ENCODE measurements at places on chromosomes 2 and 18. TPM values are rescaled to one million over a fixed set of nuclear protein-coding genes. Genes with fewer than 3 reads are reported as not detected.

DNA sequence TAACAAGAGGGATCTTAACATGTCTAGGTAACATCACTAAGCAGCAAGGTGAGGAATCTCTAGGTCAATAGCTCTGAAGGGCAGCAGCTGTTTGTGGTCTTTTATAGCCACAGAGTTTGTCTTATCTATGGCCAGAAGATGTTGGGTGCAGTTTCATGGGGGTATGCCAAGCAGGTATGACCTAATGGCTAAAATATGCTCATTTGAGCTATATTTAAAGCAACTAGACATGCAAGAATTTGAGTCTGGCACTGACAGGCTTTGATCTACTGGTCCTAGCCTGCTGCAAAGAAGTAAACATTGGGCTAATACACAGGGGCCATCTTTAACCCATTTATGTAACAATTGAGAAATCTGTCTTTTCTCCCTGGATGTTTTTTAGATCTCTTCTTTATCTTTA lies 13.9 kb upstream of the UGP2 start:
- no peak for DNase-seq

DNA sequence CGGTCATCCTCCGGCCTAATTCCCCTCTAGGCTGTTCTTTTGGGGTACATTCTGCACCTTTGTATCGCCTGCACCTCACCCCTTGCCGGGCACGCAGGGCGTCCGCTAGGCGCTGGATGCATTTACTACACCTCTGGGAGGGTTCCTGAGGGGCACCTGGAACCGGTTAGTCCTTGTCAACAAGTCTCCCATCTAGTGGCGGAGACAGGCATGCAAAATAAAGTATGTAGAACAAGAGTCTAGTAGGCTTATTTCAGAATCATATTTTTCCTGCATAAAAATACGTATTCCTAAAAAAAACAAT lies 705 bp upstream of the TEX261 start:
- peak; percentile 71 for DNase-seq

The EMILIN2 gene
- total RNA-seq: 19.4 TPM

DNA sequence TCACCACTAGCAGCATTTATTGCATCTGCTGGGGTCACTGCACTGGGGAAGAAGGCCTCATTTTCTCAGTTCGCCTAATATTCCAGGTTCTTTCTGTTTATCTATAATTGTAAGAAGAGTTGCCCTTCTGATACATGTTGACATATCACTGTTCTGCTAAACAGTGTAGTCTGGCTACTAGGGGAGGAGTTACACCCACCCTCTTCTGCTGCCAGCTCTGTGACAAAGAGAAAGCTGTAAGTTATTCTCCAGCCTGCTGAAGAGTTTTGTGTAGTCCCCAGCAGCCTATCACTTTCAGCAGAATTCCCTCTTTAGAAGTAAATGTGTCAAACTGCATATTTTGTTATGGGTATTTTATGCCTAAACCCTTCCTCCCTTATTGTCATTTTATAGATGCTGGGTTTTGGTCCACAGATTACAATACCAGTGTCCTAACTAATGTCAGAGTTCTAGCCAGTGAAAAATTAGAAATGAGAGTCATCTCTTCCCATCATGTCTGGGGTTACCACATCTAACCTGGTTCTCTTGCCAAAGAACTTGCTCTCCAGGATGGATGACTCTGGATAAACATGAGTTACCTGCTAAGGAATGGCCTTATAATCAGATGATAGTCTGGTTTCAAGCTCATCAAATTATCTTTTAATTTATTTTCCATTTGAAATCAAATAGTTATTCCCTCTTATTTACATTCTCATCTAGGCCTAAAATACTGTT lies 5.6 kb upstream of the MBOAT2 start:
- DNase-seq: no peak

The RPRM gene
- total RNA-seq: 0.23 TPM

DNA sequence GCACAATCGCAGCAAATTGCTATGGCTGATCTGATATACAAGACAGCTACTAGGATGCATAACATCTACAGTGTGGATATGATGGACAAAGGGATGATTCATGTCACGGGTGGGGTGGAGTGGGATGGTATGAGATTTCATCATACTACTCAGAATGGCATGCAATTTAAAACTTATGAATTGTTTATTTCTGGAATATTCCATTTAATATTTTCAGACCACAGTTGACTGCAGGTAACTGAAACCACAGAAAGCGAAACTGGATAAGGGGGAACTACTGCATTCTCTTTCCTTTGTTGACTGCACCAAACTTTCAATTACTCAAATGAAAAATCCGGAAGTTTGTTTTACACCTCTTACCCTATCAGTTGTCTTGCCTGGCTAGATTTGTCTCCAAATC lies 94.4 kb upstream of the NEUROD1 start:
- DNase-seq: no peak

DNA sequence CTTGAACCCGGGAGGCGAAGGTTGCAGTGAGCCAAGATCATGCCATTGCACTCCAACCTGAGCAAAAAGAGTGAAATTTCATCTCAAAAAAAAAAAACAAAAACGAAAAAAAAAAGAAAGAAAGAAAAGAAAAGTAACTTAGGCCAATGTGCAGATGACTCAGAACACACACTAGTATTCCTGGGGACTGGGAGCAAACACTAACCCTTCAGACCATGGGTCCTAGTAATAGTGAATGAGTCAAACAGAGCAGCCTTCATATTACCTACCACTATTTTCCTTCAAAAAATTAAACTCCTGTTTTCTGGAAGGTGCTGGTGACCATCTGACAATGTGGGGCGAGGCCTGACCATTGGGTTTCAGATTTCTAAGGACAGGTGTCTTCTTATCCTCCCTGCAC lies 253.4 kb downstream of the PIEZO2 start:
- DNase-seq: no peak

The KIAA2012 gene
- not detected for total RNA-seq

- DNase-seq: no peak
Measured at GRCh38 chr2:202760848-202761247, 110.7 kb downstream of the ICA1L start.

DNA sequence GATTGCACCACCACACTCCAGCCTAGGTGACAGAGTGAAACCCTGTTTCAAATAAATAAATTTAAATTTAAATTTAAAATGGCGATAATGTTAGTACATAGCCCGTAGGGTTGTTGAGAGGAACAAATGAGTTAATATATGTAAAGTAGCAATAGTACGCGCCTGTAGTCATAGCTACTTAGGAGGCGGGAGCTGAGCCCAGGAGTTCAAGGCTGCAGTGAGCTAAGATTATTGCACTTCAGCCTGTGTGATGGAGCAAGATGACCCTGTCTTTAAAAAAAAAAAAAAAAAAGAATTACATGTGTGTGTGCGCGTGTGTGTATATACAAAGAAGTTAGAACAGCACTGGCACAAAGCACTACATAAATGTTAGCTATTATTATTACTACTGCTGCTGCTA lies 117.4 kb upstream of the ARL5A start:
- no peak for DNase-seq

DNA sequence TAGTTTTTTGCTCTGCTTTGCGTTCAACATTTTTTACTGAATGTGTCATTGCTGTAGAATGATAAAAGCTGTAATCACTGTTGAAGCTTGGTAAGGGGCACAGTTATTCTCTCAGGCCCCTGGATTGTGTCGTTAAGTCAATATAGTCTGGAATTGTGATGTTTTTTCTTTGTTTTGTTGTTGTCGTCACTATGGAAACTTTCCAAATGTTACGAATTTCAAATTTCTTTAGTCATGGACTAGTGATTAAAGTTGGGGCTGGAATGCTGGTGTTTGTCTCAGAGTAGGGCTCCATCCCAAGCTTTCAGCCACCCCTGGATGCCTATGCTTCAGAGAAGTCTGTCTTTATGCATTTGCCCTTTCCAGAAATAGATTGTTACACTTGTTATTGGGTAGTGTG lies 287.2 kb downstream of the CDH19 start:
- DNase-seq: no peak

The TYW5 gene
- 8.4 TPM for total RNA-seq

GRCh38 chr2:186543561-186544131 lies 46.2 kb upstream of the ITGAV start:
- DNase-seq: no peak

The SLC8A1 gene
- 0.34 TPM for total RNA-seq

The ZRANB3 gene
- 21.5 TPM for total RNA-seq

- DNase-seq: no peak
Measured at GRCh38 chr2:126836761-126837679, 61.7 kb upstream of the TEX51 start.

The GPR75 gene
- total RNA-seq: 1.2 TPM

GRCh38 chr2:54723996-54724559 lies 616 bp downstream of the EML6 start:
- DNase-seq: no peak

The HOXD3 gene
- not detected for total RNA-seq

DNA sequence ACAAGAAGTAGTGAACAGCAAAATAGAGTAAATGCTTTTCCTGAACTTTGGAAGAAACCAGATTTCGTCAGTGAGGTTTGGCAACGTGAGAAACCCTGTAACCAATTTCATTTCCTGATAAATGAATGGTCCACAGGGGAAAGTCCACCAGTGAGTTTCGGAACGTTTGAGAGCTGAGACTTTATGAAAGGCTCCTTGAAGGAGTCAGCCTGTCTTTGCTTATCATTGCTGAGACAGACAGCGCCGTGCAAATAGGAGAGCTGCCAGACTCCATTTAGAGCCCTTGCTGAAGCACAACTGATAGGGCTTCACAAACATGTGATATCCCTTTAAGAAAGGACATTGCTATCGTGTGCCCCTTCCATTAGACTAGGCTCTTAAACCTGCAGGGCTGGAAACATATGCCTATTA lies 121.8 kb upstream of the SMAD7 start:
- no peak for DNase-seq

DNA sequence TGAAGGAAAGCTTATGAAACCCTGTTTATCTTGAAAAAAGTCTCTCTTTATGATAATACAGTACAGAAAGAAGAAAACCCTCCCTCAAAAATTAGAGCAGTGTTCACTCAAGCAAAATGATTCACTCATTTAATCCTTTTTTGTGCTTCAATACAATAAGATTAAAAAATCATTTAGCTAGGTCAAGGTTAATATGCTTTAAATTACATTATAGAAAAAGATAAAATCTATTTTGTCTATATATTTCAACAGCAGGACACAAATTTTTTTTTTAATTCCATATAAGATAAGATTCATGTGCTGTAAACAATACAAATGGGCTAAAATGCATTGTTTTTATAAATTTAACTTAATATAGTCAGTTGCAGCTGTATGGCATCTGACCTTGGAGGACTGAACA lies 176.9 kb downstream of the KCNE4 start:
- DNase-seq: no peak

DNA sequence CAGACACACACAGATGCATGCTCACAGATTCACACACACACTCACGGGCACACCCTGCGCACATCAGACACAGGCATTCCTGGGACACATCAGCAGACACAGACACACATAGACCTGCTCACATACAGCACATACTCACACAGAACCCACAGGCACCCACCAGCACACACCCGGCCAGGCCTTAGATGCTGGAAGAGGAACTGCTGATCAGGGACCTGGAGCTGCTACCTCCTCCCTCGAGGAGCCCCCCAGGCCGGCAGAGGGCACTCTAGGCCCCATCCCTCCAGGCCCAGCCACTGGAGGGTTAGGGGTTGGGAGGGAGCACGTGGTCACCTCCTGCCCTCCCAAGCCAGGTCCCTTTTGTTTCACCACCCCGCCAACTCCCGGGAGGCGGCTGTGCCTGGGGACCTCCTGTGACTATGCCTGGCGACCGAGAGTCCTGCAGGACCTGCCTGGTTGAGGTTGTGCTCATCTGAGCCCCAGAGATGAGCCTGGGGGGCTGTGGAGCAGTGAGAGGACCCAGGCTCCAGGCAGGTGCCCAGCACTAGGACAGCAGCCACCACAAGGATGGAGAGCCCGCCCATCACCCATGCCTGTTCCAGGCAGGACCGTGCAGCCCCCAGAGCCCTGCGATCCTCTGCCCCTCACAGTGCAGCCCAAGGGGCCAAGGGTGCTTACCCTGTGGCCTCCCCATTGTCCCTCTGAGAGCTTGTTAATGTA lies 21.0 kb upstream of the PTMA start:
- DNase-seq: peak; percentile 79

The PSMA8 gene
- 1.3 TPM for total RNA-seq

- DNase-seq: no peak
Measured at GRCh38 chr2:127768775-127769479, 42.0 kb downstream of the WDR33 start.

The CAPN14 gene
- 0.59 TPM for total RNA-seq

The BOD1L2 gene
- not detected for total RNA-seq

The CDH19 gene
- total RNA-seq: not detected
